ENCODE measurements at places on chromosomes 16 and 17. TPM values are rescaled to one million over a fixed set of nuclear protein-coding genes. Genes with fewer than 3 reads are reported as not detected.

The TBC1D3 gene
- polyA plus RNA-seq, result not detected

DNA sequence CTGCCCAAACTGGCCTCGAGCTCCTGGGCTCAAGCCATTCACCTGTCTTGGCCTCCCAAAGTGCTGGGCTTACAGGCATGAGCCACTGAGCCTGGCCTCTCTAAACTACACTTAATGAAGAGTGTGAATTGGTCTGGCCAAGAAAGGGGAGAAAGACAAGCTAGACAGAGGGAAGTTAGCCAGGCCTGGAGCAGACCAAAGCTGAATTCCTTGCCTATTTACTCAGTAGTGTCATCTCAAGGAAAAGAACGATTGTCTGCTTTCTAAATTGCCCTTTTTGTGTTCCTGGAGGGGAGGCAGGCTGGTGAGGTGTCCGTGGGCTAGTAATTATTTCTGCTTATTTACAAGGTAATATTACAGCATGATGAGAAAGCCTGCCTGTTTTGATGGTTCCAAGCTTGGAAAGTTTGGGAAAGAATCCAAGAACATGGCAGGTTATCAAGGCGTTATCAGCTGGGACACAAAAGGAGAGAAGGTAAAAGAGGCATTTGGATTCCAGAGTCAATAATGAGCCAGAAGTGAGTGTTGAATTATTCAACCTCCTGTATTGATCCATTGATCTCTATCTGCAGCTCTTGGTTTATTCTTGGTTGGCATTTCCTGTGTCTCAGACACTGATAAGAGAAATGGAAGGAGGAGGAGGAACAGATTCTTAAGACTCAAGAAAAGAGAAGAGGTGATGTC lies 6.3 kb upstream of the CBFB start:
- no peak for DNase-seq

DNA sequence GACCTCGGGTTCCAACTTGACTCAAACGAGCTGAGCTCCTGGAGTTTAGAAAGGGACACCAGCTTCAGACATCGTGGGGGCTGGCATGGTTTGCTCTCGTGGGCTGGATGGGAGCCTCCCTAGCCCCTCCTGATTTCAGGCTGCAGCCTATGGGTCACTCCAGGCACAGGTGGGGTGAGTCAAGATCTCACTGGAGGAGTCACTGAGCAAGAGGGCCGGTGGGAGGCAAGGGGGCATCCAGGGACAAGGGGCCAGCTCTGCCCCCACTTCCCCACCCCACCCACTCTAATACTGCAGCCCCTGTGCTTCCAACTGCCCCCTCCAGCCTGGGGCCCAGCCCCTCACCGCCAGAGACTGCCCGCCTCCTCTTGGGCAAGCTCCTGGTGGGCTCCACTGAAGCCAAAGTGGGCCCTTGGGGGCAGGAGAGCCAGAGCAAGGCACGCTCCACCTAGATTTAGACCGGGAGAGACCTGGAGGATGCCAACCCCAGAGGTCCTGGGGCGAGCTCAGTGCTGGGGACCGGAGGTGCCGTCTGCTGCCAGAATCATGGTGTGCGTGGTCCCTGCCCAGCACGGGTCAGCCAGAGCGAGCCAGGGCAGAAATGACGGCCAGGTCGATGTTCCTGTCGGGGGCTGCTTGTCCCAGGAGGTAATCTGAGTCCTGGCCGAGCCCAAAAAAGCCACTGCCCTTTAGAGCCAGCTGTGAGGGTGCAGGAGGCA lies 6.4 kb downstream of the SLC16A3 start:
- DNase-seq, result no peak

GRCh38 chr16:66065925-66066324 lies 300.6 kb upstream of the CDH5 start:
- DNase-seq, result no peak
